ENCODE measurements at places on chromosomes 1 and 21.

DNA sequence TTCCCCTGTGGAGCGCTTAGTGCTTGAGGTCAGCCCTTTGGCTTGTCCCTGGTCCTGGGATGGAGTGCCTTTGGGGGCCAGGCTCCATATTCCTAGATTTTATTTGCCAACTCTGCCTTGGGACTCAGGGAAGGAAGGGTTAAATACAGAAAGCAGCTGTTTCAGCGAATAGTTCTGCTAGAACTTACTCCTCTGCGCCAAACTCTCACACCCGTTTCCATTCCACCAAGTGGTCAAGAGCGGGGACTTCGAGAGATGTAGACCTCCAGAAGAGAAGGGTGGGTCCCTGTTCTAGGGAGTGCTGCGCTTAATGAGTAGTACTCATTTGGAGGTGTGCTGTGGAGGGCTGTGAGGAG is 704 bp upstream of the TOMM40L start:
- no peak for DNase-seq

DNA sequence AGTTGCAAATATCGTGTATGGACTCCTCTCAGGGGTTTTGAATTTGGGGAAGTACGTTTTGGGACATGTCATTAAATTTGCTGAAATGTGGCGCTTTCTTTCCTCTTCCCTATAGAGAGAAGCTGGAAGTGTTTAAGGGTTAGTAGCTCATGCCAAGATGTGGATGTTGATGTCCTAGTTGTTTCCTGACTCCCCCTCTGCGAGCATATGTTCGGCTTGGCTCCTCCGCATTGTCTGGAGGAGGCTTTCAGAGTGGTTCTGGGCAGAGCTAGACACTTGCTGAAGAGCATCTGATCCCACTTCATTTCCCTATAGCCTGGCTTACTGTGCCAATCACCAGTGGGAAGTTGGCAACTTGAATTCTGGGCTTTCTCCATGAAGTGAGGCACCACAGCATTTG is 347.4 kb upstream of the B3GALT2 start:
- DNase-seq: no peak

DNA sequence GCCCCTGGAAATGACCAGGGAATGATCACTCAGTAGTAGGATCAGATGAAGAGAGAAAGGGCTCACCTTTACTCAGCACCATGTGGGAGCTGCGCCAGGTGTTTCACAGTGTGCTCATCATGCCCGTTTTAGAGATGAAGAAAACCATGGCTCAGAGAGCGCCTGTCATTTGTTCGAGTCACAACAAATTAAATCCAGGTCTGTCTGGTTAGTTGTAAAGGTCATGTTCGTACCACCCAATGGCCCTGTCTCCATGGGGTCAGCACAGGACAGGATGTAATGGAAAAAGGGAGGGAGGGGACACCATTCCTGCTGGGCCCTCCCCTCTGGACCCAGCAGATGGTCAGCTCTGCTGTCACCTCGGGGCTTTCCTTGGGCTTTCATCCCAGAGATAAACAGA is 15.2 kb downstream of the KIRREL1 start:
- no peak for DNase-seq

- DNase-seq: no peak
These were observed 136.0 kb downstream of the TLR5 start for GRCh38 chr1:223006917-223007648.

DNA sequence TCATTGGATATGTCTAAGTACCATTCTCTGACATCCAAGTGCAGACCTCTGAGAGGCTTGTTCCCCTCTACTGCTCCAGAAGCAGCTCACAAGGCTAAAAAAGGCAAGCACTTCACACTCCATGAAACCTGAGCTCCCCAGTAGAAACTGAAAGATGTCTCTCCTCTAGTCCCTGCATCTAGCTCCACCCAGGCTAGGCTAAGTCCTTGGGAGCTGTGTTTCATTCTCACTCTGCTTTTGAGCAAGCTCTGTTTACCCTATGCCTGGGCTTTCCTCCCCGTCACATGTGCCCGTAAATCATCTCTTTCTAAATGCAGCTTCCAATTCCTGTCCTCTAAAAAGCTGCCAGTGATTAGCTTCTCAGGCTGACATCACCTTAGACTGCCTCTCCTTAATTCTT is 39.0 kb downstream of the LRRC71 start:
- no peak for DNase-seq

DNA sequence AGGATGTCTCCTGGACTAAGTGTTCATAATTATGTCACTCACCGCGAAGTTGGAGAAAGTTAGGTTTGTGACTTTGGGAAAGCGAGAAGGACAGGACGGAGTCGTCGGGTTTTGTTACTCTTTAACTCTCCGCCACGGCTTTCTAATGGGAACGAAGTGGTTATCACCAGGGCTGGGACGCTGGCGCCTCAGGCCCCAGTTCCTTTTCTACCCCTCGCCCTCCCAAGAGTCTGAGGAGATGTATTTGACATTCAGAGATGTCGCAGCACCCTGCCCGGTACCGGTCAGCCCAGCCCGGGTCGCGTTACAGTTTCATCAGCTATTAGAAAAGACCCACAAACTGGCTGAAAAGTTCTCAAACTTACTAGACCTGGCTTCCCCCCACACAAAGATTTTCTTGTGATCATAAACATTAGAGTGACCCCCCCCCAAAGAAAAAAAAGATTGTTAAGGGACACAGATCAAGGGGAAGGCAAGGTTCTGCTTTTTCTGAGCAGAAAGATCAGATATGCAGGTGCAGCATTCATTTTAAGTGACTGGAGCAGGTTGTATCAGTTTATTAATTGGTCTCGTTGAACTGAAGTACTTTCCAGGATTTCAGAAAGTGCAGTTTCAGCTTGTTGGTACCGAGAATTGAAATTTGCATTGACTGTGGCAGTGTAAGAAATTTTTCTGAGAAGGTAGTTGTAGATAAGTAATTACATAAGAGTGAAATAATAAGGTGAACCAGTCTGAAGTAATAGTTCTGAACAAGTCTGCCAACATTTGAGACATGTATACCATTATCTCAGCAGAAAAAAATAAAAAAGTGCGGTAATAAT is 859 bp upstream of the ZBTB18 start:
- DNase-seq: no peak

- DNase-seq: peak; percentile 67
These were observed 16.7 kb downstream of the ALX3 start for GRCh38 chr1:110053552-110054428.

DNA sequence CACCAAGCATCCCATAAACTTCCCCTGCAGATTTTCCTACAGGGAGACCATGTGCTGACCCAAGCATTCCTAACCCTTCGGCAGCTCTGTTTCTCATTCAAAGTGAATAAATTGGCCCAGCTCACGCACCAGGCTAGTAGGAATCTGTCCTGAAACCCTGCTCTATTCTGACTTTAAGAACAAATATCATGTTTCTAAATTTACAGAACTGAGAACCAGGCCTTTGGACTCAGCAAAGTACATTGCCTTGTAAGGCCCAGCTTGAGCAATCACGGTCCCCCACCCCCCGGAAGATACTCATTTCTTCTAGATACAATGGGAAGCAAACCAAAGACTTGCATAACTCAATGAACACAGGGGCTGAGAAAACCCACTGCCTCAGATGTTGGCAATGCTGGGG is 160.1 kb upstream of the NFIA start:
- DNase-seq: no peak

- DNase-seq: no peak
These were observed 81.1 kb downstream of the PGM1 start for GRCh38 chr1:63674238-63674864.

GRCh38 chr1:7632176-7632575 is 138.9 kb upstream of the VAMP3 start:
- no peak for DNase-seq

GRCh38 chr1:84939151-84939550 is 46.1 kb upstream of the LPAR3 start:
- no peak for DNase-seq

GRCh38 chr1:112718691-112719418 is 3.7 kb upstream of the PPM1J start:
- DNase-seq: peak; percentile 57

DNA sequence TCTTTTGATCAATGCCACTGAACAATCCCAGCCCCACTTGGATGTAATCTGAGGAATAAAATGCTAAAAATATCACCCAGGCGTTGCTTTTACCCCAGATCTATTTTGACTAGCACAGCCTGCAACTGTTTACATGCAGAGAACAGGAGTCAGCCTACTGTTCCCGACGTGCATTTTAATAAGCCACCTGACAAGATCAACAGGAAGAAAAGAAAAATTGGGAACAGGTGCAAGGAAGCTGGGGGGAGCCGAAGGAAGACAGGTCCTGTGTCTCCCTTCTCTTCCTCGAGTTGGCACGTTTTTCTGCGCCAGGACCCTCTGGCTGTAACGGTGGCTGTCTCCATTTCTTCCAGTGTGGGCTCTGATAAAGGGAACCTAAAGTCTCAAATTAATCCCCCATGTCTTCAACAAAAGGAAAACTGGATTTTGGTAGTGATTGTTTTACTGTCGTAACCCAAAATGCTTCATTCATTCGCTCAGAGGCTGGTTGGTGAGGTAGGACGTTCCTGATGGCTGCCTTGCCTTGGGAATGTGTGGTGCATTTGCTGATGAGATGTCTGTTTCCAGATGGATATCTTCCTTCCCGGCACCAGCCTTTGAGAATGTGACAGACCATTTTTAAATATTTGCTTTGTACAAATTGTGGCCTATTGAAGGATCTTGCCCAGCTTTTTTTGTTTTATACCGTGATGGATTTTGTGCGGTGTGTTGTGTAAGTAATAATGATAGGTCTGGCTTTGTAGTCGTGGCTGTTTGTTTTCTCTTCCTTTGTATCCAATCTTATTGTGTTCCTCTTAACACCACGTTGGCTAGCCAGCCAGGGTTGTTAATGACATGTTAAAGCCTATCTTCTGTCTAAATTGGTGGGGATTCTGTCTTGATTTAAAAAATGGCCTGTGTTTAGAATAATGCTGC is 117.5 kb downstream of the C1orf21 start:
- DNase-seq: no peak

DNA sequence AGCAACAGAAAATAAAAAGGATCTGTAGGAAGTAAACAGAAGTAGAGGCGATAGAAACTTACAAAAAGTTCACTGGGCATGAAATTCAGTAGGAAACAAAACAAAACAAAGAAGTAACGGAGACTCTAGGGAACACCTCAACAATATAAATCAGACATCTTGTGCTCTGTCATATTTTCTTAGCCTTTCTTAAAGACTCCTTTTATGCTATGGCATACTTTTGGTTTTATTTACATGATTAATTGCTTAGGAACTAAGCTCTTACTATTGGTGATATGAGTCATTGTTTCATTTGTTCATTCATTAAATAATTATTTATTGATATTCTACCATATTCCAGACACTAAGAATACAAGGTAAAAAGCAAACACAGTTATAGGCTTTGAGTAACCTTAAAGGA is 126.6 kb downstream of the KCNT2 start:
- DNase-seq: no peak

DNA sequence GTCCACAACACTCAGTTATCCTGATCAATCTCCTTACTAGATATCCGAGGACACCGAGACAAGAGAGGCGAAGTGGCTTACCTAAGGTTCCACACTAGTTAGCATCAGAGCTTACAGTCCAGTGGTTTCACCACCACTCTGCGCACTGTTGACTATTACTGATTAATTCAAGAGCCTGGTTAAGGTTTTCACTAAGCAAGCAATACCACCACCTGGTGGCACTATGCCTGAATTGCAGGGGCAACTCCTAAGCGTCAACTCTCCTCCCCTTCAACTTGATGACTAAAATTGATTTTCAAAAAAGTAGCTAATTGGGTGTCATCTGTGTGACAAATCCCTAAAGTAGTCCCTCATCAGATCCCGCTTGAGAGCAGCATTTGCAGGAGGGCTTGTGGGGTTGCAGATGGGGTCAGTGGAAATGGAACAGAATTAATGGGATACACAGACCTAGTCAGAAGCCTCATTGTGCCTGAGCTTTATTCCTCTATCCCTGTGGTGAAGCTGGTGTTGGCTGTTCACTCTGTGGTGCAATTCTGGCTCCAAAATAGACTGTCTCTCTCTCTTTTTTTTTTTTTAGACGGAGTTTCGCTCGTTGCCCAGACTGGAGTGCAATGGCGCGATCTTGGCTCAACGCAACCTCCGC is 9.1 kb downstream of the TTC22 start:
- peak; percentile 21 for DNase-seq

GRCh38 chr1:5507340-5507739 is 484.9 kb downstream of the NPHP4 start:
- no peak for DNase-seq

DNA sequence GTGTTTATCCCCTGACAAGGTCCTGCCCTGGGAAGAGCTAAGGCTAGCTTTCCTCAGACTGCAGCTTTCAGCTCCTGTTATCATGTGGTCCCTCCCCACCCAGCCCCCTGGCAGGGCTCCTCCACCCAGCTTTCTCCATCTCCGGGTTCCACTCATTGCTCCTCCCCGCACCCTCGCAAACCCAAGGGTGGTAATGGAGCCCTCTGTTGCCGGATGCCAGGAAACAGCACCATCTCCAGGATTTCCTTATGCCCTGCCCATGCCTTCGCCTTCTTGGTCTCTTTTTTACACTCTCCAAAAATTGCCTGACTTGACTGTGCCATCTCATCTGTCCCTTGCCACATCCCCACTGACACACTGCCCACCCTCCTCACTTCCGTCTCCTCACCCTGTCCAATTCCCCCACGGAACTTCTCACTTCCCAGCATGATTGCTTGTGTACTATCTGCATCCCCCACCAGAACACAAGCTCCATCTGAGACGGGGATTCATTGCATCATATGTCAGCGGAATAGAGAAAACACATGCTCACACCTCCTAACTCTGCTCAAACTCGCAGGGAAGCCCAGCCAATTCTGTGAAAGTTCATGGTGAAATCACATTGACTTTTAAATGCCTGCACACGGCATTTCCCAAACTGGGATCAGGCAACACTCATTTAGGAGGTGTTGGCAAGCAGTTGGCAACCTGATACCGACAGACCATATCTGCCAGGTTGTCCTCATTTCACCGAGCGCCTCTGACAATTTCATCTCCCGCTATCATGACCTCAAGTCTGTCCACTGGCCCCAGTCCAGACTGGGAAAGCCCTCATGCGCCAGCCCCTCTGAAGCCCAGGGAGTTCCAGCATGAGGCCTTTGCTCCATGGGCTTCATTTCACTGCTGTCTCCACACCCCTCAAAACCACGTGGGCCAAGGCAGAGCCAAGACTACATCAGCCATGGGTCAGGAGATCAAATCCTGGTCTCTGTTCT is 201.1 kb downstream of the MATN1 start:
- no peak for DNase-seq

DNA sequence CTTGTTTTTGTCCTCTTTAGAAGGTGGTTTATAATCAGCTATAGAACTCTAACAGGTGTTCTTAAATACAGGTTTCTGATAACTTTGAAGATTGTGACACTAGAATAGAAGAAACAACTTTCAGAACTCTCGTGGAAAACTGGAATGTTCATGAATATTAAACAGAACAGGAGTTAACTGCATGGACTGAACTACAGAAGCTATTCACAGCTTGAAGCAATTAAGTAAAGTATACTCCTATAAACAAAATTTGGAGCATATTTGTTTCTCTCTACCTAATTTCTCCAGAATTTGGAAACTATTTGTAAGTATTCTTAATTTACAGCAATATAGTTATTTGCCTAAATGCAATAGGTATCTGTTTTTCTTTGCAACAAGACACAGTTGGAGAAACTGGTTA is 824.8 kb downstream of the ADGRL2 start:
- DNase-seq: no peak

All from T-helper 2 cell (primary cell).